Aorta (tissue), 5 donors: ENCODE measurements at places on chromosomes 2 and 18. TPM values are rescaled to one million over a fixed set of nuclear protein-coding genes. Genes with fewer than 3 reads are reported as not detected.

GRCh38 chr2:160478660-160479059 lies 14.9 kb downstream of the RBMS1 start:
- DNase-seq: no peak

DNA sequence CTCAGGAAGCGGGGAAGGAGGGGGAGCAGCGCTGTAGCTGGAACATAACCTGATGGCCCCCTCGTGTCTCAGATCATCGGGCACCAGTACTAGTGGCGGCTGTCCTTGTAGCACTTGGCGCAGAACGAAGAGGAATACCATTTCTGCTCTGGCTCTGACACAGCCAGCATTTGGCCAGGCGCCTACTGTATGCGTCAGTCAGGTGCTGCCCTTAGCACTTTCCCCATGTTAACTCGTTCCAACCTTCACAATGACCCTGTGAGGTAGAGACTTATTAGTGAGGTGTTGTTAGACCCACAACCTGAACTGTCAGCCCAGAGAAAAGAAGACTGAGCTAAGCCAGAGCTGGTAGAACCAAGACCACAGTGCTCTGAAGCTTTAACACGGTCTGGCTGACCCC lies 47.7 kb upstream of the EML6 start:
- DNase-seq: no peak

GRCh38 chr2:212548455-212548819 lies 9.8 kb upstream of the ERBB4 start:
- DNase-seq: no peak

DNA sequence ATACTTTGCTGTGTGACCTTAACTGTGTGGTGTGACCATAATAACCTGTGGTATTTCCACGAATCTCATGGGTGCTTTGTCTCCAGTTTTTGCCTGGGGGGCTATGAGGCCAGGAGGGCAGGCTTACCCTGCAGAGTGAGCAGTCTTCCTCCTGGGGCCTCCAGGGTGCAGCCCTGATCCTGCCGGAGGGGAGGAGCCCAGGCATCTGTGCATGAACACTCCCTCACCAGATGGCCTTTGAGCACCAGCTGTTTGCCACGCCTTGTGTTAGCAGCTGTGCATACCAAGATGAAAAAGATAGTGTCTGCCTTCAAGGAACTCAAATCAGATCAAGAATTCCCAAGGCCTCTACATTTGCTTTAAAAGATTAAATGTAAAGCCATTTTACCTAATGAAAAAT lies 75.0 kb upstream of the RBM44 start:
- DNase-seq: no peak

- DNase-seq: no peak
Measured at GRCh38 chr2:15557887-15558311, 3.2 kb downstream of the NBAS start.

GRCh38 chr18:63878925-63879324 lies 8.6 kb upstream of the SERPINB2 start:
- no peak for DNase-seq

DYNAP gene
- not detected for total RNA-seq

- DNase-seq: no peak
Measured at GRCh38 chr2:44805401-44806235, 135.9 kb upstream of the SIX3 start.

DNA sequence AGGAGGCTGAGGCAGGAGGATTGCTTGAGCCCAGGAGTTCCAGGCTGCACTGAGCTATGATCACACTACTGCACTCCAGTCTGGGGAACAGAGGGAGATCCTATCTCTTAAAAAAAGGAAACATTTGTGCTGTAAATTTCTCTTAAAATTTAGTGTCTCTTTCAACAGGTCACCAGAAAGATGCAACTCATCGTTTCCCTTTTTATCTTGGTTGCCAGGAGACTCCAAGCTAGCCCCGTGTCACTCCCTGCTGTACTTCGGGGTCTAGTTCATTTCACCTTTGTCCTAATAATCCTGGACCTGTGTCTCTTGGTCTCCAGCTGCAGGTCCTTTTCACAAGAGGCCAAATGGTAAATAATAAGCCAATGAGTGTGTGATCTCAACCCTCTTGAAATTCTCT lies 7.1 kb downstream of the HS1BP3 start:
- no peak for DNase-seq

DNA sequence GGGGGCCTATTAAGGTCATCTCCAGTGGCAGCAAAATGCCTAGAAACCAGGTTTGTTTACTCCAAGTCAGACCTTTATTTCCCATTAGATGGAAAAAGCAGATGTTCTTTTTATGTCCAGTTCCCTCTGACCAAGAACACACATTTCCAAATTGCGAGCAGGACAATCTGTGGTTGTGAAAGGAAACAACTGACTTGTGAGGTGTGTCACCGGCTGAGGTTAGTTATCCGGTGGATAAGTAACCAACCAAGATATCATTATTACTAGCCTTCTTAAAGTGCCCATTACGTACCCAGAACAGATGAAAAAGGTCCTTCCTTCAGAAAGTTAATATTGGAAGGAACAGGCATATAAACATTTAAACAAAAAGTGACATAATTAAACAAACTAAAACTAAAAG lies 112.9 kb downstream of the THADA start:
- DNase-seq: no peak

GRCh38 chr2:1253629-1254028 lies 159.6 kb upstream of the TPO start:
- no peak for DNase-seq

- no peak for DNase-seq
Measured at GRCh38 chr2:241956521-241957110, 87.1 kb downstream of the RTP5 start.

- DNase-seq: no peak
Measured at GRCh38 chr2:69994166-69994565, 32.7 kb upstream of the ASPRV1 start.

DNA sequence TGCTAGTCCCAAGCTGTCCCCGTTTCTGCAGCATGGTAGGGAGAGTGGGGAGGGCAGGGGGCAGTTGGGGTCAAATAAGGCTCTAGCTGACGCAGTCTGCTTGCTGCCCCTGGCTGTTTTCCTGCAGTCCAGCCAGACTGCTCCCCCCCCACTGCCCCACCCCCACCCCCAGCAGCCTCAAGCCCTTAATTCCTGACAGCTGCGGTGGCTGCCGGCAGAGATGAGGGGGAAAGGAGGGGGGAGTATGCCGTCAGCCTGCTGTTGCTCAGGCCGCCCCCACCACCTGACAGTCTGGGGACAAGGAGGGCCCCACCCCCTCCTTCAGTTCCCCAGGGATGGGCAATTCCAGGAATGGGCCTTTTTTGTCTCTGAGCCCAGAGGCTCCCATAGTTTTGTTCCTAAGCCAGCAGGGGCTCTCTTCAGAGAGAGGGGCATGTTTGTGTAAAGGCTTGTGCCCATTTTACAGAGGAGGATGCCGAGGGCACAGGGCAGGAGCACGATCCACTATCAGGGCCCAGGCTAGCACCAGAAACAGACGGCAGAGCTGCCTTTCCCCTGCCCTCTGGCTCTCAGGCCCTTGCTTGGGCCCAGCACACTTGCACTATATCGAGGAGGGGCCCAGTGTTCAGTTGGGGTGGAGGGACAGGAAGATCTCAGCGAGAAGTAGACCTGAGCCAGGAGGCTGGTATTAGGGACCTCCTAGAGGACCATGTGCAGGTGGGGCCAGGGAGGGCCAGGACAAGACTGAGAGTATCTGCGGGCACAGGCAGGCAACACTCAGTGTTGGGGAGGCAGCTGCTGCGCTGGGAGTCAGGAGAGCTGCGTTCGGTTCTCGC lies 1.5 kb upstream of the WNT10A start:
- DNase-seq: peak; percentile 56

GRCh38 chr2:1600191-1601066 lies 143.9 kb downstream of the PXDN start:
- no peak for DNase-seq

GRCh38 chr2:111160758-111161157 lies 40.0 kb downstream of the BCL2L11 start:
- DNase-seq: no peak

GRCh38 chr2:5562865-5563264 lies 129.3 kb upstream of the SOX11 start:
- no peak for DNase-seq

- no peak for DNase-seq
Measured at GRCh38 chr2:11563784-11564666, 30.2 kb downstream of the GREB1 start.

DNA sequence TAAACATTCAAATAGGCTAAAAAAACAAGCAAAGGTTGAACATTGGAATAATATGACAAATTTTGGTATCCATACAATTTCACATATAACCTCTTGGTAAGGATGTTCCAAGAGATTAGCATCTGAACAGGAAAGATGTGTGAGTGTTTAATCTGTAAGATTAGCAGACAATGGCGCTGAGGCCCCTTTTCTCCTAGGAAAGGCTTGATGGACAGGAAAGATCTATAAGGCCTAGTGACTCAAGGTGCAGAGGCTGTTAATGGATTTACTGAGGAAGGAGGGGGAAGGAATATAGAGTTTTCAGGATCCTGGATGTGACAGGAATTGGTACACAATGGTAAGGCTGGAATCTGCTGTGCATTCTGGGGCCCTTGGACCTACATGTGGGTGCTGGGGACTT lies 48.1 kb upstream of the SMAD2 start:
- no peak for DNase-seq
